ENCODE measurements at places on chromosomes 2 and 18.

DNA sequence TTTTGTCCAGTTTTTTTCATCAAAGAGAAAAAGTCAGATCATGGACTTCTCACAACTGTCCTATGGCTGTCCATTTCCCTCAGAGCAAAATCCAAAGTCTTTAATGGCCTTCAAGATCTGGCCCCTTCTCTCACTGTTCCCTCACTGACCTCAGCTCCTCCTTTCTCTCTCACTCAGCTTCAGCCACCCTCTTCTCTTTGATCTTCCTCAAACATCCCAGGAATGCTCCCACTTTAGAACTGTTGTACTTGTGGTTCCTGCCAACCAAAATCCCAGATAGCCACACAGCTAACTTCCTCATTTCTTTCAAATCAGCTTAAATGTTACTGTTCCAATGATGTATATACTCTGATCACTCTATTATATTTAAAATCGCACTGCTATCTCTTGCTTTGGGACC is 82.9 kb downstream of the NUP35 start:
- peak; percentile 13 for DNase-seq

DNA sequence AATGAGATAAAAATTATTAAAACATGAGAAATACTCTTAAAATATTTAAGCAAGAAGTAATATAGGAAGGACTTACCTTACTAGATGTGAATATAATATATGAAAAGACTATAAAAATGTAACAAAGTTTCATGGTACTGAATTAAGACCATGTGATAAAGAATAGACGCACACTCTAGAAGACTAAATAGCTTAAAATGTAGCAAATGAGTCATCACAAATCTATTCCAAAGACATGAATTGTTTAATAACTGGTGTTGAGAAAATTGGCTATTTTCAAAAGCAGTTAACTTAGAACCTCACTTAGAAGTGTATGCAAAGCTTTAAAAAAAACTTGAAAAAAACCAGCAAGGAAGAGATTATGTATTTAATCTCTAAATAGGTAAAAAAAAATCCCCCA is 64.1 kb downstream of the POLE4 start:
- no peak for DNase-seq

GRCh38 chr2:46096260-46096659 is 200.9 kb upstream of the EPAS1 start:
- no peak for DNase-seq

GRCh38 chr18:45464619-45465018 is 150.7 kb upstream of the SLC14A2 start:
- no peak for DNase-seq

- DNase-seq: peak; percentile 54
Measured at GRCh38 chr2:55052129-55053061, 2.1 kb upstream of the RTN4 start.

- no peak for DNase-seq
Measured at GRCh38 chr2:18701981-18702380, 112.6 kb upstream of the NT5C1B start.

DNA sequence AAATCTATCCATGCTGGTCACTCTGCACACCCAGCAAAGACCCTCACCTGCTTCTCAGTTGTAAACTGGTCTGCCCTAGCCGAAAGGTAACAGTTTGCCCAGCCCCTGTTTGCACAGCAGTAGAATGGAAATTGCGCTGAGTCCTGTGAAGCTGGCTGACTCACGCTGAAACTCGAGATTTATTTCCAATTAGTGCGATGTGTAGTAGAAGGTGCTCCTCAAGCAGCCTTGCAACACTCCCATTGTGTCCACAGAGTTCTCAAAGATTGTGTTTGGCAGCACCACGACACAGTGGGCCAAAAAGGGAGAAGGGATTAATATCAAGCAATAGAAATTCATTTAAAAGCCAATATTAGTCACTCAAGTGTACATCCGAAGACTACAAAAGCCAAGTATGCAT is 21.7 kb upstream of the APCDD1 start:
- no peak for DNase-seq

- DNase-seq: no peak
Measured at GRCh38 chr2:202612145-202612544, 22.6 kb upstream of the FAM117B start.

DNA sequence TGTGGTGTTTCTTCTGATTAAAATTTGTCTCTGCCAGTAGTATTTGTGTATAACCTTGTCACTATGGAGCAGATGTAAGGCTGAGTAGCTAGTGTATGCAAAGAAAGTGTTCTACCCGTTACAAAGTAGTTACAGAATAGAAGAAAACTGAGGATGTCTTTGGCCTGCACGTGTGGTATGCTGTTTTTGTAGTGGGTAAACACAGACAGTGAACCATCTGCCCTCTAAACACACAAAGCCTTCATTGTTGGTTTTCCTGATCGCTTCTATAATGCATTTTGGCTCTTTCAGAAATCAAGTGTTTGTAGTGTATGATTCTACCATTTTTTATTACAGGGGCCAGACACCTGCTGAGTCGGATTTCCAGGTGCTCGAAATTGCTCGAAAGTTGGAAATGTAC is 61.5 kb downstream of the FARP2 start:
- no peak for DNase-seq

DNA sequence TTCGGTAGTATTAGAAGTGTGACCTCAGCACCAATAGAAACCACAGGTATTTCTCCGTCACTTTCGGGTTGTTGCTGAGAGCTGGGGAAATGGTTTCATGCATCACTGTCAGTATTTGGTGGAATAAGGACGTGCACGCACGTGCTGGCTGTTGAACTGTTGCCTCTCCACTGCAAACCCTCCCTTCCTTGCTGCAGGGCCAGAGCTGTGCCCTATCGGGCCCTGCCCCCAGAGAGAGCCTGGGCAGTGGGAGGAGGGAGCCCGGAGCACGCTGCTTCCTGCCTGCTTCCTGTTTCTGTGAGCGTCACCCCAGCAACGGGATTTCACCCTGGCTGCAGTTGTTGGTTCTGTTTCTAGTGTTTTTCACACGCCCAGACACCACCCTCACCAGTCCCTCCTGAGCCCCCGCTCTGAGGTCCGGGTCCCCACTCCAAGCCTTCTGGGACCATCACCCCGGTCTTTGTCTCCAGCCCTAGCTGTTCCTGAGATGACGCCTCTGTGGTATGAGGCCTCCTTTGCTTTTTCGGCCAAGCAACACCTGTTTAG is 47.4 kb downstream of the LRRFIP1 start:
- DNase-seq: peak; percentile 97

- peak; percentile 34 for DNase-seq
Measured at GRCh38 chr2:228048838-228049490, 132.5 kb downstream of the SPHKAP start.

GRCh38 chr18:61530681-61531080 is 197.5 kb downstream of the CDH20 start:
- DNase-seq: no peak

GRCh38 chr2:64865831-64866345 is 123.3 kb upstream of the SLC1A4 start:
- peak; percentile 38 for DNase-seq

DNA sequence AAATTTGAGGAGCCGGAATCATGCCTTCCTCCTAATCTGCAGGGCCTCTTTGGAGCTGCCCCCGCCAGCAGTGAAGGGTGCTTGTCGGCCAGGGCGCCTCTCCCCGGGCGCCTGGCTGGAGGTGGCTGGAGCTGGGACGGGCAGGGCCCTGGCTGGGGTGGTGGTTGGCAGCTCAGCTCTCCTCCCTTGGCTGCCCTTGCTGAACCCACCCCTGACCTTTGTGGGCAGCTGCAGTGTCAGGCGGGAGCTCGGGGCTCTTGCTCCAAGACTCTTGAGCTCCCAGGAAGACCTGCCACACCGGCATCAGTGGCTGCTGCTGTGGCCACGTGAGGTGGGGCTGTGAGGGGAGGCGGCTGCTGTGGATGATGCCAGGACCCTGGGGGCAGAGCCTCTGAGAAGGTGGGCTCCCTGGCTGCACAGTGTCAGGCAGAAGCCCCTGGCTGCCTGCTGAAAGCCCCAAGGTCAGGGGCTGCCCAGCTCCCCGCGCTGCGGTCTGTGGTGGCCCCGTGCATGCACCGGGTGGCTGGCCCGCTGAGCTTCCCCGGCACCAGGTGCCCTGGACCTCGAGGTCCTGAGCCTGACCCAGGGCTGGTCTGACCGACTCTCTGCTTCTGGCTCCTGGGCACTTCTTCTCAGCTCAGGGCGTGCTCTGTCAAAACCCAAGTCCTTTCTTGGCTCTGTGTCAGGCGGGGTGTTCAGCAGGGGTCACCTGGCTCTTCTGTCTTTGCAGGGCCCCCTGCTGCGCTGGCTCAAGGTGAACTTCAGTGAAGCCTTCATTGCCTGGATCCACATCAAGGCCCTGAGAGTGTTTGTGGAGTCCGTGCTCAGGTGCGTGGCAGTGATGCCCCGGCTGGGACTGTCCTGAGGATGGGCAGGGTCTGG is 34.5 kb downstream of the PDIA6 start:
- no peak for DNase-seq

GRCh38 chr2:180823546-180824141 is 156.8 kb upstream of the UBE2E3 start:
- DNase-seq: no peak

GRCh38 chr2:9139491-9140443 is 66.8 kb upstream of the ASAP2 start:
- DNase-seq: peak; percentile 75

DNA sequence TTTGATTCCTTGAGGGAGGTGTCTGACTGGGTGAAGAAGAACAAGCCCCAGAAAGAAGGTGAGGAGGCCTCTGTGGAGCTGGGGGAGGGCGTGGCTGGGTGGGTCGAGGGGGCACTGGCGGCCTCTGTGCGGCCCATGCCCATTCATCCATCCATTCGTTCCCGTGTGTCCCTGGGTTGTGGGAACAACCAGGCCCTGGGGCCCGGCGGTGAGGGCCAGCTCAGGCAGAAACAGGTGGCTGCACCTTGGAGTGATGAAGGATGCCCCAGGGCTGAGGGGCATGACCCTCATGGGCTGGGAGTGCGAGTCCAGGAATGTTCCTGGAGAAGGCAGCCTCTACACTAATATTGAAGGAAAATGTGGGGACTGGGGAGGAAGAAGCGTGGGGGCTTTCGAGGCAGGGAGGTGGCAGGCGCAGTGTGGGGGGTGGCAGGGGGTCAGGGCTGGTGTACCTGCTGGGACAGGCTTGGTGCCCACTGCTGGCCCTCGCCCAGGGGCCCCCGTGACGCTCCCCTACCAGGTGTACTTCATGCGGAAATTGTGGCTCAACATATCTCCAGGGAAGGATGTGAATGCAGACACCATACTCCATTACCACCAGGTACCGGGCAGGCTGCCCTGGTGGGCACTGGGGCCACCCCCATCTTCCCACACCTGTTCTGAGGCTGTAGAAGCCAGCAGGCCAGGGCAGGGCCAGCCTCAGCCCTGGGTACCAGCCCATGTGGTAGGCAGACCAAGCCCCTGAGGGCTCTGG is 11.2 kb upstream of the GPR17 start:
- DNase-seq: no peak

DNA sequence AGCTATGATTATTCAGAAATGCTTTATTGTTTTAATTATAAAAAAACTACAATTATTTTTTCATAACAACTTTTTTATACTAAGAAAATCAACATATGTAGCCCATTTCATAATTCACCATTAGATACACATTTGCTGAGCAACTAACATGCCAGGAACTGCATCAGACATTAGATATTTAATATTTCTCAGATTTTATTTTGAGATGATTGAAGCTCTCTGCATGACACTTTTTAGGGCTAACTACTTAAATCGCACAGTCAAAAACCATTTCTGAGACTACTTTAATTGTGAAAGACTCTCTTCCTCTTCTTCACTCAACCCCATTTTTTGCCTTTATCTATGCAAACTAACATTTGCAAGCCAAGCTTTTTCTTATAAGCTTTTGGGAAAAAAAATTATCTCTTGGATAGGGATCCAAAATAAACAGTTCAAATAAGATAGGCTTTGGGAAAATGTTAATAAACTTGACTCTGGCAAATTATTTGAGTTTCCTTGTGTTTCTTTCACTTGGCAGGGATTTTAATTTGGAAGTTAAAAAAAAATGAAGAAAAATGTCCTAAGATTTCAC is 9.1 kb upstream of the COL3A1 start:
- DNase-seq: no peak

- no peak for DNase-seq
Measured at GRCh38 chr2:28979576-28980366, 1.3 kb upstream of the TOGARAM2 start.

- no peak for DNase-seq
Measured at GRCh38 chr18:48109961-48110493, 179.6 kb upstream of the SMAD2 start.

DNA sequence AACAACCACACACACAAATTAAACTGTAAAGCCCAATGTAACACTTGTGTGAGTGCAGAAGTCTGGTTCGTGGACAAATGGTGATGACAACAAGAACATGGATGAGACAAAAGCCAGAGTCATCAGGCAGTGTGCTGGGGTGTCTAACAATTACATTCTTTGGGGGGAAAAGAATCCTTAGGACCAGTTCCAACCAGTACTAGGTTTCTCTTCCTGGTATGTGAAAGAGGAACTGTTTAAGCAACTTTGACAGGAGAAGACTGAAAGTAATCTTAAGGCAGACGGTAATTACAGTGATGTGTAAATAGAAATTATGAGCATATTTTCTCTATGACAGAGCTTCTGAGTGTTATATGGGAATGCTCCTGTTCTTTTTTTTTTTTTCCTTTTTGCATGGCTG is 133.4 kb downstream of the AFF3 start:
- DNase-seq: peak; percentile 8

DNA sequence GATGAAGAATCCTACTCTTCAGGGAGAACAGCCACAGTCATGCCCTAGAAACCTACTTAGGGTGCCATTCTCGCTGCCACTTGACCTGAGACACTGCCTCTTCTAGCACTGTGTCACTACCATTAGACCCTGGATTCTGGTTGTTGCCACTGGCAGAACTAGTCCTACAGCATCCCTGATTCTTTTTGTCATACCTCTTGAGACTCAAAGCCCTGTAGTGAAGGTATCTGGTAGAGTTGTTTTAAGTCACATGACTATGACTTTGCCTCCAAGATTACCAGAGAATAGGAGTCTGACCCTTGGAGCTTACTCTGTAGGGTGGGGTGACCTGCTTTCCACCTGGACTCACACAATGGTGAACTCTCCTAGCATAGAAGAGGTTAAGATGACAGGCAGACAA is 296.7 kb downstream of the TNS1 start:
- no peak for DNase-seq

- no peak for DNase-seq
Measured at GRCh38 chr18:44957461-44957860, 276.8 kb downstream of the SETBP1 start.

DNA sequence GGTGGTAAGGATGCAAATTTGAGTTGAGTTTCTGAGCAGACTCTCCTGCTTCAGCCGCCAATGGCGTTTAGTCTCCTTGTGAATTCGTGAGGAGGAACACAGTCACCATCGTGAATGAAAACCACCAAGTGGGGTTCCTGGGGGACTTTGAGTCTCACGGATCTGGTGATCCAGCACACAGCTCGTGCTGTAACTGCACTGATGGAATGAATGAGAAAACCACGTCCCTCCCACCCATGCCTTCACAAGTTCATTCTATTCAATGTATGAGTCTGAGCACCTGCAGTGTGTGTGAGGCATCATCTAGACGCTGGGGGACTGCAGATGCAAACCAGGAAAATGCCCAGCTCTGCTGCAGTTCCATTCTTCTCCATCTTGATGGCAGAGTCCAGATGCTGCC is 127.9 kb downstream of the PIEZO2 start:
- no peak for DNase-seq

- DNase-seq: no peak
Measured at GRCh38 chr2:69674316-69674670, 30.8 kb upstream of the AAK1 start.
